ENCODE measurements at places on chromosomes 3 and 15.

- DNase-seq: no peak
Observed at GRCh38 chr15:42011074-42011473, 9.8 kb downstream of the PLA2G4E start.

GRCh38 chr3:43155464-43156121 is 49.7 kb upstream of the POMGNT2 start:
- DNase-seq: peak; percentile 41

DNA sequence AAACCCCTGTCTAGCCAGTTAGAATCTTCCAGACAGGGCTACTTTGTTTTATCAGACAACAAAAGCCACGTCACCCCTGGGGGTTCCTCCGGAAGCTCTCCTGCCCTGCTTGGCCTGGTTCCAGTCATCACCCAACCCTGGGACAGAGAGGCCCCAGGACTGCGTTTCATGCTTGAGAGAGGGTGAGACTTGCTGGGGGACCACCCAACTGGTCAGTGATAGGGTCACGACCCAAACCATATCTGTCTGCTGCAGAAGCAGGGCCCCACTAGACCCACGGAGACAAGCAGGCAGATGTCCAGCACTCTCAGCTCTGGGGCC is 1.2 kb downstream of the NT5DC2 start:
- DNase-seq: no peak

DNA sequence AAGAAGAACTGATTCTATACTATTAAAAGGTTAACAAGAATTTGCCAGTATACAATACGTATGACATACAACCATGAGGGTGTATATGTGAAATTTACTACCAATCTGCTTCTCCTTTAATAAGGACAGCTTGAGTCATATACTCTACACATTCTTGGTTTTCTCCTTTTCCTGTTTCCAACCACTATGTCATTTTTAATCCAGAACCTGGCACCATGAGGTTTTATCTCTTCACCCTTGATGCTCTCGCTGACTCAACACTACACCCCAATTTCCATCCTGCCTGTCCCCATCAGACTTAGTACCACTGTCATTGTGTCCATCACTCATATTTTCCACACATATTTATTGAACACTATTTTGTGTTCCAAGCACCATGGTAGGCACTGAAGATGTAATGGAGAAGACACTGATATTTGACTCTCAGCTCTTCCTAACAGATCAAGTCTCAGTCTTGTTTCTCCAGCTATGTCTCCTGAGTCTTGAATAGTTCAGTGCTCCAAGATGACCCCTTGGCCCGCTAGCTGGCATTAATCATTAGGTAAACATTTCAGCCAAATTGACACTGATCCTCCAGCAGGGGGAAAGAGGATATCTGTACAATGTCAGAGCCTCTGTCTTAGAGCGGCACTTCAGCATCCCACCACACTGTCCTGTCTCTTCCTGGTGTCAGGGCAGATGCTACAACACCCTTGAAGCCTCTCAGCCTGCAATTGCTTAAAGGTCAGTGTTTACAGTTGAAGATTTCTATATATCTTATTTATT is 11.2 kb upstream of the COL8A1 start:
- no peak for DNase-seq

GRCh38 chr15:89023311-89023961 is 64.8 kb upstream of the ABHD2 start:
- no peak for DNase-seq

DNA sequence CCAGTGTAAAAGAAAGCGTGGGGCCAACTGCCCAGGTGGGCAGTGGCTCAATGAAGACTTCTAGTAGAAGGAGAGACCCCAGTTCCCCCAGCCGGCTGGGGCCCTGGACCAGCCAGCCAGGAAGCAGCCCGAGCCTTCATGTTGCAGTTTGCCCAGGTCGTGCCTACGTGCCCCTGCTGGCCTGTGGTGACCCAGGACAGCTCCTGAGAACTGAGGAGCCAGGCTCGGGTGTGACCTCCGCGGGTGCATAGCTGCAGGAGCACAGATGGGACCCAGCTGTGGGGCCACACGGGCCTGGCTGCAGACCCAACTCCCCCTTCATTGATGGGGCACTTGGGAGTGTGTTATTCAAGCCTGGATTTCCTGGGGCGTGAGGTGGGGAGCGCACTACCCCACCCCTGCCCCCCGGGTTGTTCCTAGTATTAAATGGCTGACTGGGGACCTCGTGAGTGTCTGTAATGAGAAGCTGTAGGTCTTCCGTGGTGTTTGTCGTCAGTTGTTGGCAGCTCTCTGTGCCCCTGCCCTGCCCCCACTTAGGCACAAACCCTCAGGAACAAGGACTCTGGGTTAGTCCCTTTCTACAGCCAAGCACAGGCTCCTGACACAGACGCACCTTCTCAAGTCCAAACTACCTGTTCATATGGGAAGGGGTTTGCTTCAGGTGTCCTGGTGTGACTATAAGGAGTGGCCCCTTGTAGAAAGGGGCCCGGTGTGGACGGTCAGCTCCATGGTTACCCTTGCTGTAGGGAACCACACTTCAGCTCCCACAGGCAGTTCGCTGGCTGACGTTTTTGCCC is 39.1 kb downstream of the IDH2 start:
- no peak for DNase-seq

DNA sequence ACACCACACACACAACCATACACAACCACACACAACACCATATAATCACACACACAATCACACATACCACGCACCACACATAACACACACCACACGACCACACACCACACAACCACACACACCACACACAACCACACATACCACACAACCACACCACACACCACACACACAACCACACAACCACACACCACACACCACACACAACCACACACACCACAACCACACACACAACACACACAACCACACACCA is 24.2 kb downstream of the CPN2 start:
- DNase-seq: no peak

GRCh38 chr15:49888734-49889133 is 230.3 kb downstream of the ATP8B4 start:
- no peak for DNase-seq

DNA sequence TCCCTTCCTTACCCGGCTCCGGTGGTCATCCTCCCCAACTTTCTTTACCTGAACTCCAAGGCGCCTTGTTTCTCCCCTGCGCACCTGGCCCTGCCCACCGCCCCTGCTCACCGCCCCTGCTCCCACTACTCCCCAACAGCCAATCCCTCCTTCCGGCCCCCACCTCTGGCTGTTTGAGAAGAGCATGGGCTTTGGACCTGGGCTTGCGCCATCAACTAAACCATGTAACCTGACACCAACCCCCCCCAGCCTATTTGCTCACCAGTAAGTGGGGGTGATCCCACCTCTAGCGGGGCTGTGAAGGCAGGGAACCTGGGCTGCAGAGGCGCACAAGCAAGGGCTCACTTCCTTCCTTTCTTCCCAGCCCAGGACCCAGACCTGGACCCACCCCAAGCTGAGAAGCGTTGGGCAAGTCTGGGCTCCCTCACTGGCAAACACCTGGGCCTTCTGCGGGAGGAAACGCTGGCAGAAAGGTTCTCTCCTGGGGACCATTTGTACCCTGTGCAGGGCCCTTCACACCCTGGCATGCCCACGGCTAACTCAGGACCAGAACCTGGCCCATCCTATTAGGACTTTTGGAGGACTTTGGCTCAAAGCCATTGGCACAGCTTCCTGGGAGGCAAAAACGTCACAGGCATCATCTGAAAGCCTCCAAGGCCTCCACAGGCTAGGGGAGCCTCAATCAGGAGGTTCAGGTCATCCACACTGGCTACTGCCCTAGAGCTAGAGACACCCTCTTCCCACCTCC is at the start of gene PLXNB1:
Gene PLXNB1, minus strand, starts transcription at position 127 of the 748 bp plus-strand sequence. CDS start 5,475 bp downstream, outside the sequence.
- DNase-seq: no peak

- DNase-seq: no peak
Observed at GRCh38 chr3:106839576-106840280, 537.5 kb upstream of the CCDC54 start.

DNA sequence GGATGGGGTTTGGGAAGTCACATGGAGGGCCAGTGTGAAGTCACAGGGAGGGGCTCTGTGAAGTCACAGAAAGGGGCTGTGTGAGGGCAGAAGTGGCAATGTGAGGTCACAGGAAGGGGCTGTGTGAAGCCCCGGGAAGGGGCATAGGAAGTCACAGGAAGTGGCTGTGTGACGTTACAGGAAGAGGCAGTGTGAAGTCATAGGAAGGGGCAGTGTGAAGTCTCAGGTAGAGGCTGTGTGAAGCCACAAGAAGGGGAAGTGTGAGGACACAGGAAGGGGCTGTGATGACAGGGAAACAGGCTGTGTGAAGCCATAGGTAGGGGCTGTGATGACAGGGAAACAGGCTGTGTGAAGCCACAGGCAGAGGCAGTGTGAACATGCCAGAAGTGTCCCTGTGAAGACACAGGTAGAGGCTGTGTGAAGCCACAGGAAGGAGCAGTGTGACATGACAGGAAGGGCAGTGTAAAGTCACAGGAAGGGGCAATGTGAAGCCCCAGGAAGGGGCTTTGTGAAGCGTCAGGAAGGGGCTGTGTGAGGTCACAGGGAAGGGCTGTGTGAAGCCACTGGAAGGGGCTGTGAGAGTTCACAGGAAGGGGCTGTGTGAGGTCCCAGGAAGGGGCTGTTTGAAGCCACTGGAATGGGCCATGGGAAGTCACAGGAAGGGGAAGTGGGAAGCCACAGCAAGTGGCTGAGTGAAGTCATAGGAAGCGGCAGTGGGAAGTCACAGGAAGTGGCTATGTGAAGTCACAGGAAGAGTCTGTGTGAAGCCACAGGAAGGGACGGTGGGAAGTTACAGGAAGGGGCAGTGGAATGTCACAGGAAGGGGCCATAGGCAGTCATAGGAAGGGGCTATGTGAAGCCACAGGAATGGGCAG is 37.1 kb downstream of the GASK1A start:
- no peak for DNase-seq

- no peak for DNase-seq
Observed at GRCh38 chr15:27495963-27496459, 525.0 kb downstream of the GABRG3 start.
